ENCODE measurements at places on chromosomes 7 and 10.
A peak's percentile ranks its signal among the peaks of the same experiment; 100 is the strongest.

- DNase-seq, result peak; percentile 39
These were observed 11.4 kb downstream of the NPVF start for GRCh38 chr7:25216837-25217236.

DNA sequence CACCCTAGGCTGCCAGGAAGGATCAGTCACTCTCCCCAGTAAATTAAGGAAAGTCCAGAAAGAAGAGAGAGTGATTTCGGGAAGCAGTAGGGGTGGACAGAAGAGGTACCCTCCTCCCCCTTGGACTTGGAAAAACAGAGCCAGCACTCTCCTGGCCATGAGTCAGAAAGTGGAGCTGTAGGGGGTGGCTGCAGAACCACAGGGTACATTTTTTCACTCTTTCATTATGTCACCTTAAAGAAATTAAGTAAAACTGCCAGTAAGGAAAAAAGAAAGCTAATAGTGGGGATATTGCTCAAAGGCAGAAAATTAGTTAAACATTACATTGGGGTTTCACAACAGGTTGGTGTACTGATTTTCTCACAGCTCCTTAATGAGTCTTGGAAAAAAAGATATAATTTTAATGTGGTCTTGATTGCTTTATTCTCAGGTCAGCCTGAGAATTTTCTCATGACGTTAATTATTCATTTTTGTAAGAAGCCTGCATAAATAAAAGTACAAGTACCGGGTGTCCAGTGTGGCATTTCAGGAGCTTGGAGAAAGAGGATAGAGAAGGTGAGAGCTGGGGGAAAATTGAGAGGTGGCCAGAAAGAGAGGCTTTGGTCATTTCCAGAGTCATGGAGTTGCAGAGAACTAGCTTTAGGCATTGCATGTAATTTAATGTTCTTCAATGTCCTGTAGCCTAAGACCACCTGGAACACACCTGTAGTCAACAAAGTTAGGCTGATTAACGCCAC lies 23.2 kb upstream of the AOAH start:
- DNase-seq, result no peak

GRCh38 chr7:149450821-149451220 lies 10.0 kb downstream of the ZNF777 start:
- DNase-seq, result no peak

DNA sequence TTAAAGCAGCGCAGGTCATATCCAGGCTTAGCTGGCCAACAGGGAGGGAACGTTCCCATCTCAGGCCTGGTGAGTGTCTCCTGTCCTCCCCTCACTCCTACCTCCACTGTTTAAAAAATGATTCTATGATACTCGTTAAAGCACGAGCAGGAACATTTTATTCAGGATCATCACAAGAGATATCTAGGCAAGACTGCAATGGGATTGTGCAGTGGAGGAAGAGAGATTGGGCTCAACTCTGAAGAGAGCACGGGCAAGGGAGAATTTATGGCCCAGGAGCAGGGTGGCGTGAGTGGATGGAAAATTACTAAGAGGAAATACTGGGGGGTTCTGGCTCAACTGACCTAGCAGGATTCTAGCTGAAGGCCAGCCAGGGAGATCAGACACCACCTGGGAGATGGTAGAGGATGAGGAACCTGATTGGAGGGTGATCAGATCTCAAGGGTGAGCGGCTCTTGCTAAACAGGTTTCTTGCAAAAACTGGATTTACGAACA lies 9.0 kb upstream of the HSPB1 start:
- no peak for DNase-seq

GRCh38 chr7:156192921-156193320 lies 380.7 kb upstream of the SHH start:
- no peak for DNase-seq

- no peak for DNase-seq
These were observed 473 bp downstream of the ADCK2 start for GRCh38 chr7:140673063-140673773.

DNA sequence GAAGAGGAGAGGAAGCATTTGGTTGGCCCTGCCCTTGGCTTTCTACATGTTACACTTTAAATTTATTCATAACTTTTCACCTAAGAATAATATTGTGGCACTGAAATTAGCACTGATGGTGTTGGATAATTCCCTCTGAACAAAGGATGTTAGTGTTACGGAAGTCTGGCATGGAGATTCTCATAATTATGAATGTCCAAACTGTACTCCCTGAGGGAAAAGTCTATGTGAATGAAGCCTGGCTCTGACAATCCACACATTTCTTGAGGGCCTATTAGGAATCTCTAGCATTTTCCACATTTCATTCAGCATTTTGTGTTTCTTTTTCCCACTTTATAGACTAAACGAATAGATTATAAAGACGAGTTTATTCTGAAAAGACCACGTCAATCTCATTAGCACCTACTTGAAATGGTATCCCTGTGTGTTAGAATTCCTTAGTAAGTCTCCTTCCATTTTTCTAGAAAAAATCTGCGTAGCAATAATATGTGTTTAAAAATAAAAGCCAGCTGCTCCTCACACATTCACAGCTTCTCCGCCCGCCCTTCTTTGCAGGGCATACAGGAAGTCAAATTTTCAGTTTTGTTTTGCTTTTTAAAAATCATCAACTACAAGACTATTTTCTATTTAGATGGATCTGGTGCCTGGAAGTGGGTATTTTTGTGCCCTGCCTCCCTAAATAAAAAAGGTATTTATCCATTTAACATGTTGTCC lies 131.8 kb upstream of the PALS2 start:
- no peak for DNase-seq
